ENCODE measurements at places on chromosomes 7 and 10.

DNA sequence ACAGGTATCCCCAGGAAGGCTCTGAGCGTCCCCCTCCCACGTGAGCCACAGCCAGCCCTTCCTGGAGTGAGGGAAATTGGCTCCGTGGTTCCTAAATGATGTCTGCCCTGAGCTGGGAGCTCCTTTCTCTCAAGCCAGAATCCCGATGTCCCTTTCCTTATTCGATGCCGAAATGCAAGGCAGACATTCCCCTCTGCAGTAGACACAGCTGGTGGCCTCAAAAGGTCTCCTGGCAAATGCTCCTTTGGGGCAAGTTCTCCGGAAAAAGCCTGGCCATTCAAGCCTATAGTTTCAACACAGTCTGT, 98.9 kb downstream of the HIP1 start:
- no peak for DNase-seq

GRCh38 chr10:118239236-118239630, 102.9 kb downstream of the FAM204A start:
- DNase-seq: peak; percentile 46

DNA sequence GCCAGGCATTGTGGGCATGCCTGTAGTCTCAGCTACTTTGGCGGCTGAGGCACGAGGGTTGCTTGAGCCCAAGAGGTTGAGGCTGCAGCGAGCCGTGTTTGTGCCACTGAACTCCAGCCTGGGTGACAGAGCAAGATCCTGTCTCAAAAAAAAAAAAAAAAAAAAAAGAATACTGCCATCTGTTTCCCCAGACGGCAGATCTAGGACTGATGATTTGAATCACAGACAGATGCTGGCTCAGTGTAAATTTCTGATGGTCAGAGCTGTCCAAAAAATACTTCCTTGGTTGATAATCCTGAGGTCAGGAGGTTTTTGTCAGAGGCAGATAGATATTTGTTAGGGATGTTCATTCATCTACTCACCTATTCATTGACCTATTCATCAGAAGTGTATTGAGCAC, 130.7 kb downstream of the REEP3 start:
- DNase-seq: no peak

- DNase-seq: no peak
Observed at GRCh38 chr7:53699215-53699837, 663.9 kb downstream of the POM121L12 start.

DNA sequence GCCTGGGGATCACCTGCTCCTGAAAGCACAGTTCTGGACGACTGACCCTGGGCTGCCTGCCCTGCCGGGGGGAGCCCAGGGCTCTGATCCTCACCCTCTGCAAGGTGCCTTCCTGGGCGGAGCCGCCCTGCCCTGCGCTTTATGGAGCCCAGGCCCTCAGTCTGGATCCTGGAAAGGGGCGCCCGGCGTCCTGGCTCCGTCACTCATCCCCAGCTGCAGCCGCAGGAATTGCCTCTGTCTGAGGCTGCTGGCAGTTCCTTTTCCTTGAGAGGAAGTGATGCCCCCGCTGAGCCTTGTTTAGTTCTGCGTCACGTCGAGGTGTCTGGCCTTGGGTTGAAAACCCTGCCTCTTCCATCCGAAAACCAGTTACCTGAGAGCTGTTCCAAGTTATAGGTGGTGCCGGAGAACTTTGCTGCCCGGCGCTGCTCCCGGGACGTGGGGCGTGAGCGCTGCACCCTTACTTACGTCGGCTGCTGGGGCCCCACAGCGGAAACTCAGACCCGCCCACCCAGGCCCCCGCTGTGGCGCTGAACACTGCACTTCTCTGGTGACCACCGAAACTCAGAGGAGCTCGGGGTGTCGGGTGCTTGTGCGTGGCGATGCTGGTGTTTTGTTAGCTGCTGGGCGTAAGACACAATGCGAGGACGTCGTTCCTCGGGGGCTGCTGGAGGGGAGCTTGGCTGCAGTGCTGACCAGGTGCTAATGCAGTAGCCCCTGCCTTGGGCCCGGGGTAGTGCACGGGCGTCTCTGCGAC, 5.4 kb downstream of the MAFK start:
- DNase-seq: no peak

DNA sequence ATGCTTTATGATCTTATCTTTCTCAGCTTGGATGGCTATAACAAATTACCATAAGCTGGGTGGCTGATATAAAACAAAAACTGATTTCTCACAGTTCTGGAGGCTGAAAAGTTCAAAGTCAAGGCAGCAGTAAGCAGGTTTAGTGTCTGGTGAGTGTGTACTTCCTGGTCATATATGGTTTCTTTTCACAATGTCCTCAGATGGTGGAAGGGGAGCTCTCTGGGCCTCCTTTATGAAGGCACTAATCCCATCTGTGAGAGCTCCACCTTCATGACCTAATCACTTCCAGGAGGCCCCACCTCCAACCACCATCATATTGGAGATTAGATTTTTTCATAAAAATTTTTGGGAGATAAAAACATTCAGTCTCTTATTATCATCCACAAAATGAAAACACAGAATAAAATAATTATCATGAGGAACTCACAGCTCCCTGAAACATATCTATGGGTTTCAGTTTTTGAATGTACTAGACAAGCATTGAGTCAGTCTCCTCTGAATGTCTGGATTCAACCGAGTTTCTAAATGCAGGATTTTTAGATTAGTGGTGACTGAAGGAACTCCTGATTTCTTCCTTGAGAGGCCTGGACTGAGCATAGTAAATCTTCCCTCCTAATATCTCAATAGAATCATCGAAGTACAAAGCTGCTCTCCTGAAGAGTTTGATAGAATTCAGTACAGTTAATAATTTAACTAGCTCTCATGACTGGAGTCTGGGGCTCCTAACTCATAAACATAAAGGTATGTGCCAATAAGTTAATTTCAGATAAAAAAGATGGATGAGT, 8.0 kb downstream of the CDC14C start:
- no peak for DNase-seq

GRCh38 chr7:141706239-141707064, 1.7 kb upstream of the WEE2 start:
- no peak for DNase-seq

DNA sequence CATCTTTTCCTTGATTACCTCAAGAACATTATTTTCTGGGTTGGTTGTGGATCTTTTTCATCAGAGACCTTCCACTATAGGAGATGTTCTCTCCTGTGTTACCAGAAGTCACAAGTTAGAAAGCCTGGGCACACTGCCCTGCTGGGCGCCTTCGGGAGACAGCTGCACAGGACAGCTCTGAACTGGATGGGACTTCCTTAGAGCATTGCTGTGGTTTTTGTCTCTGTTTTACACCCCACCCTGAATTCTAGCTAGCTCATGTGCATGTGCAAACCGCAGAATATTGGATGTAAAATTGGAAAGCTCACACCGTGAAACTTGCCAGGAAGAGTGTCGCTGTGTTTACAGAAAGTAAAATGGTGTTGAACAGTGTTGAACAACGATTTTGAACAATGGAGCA, 54.4 kb upstream of the SEC61G start:
- no peak for DNase-seq

DNA sequence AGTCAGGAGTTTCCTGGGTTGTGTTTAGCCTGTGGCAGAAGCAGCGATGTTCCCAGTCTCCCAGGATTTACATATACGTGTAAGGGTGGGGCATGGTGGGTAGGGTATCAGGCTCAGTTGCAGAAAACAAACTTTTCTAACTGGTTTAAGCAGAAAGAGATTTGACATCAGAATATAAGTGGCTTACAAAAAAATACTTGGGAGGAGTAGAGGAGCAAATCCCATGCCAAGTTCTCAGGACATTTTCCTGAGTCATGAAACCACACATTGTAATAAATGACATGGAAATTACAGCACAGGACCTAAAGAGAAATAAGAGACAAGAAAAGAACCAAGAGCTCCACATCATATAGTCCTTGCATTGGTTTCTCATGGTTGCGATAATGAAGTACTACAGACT, 26.2 kb upstream of the FRMD4A start:
- DNase-seq: peak; percentile 61

DNA sequence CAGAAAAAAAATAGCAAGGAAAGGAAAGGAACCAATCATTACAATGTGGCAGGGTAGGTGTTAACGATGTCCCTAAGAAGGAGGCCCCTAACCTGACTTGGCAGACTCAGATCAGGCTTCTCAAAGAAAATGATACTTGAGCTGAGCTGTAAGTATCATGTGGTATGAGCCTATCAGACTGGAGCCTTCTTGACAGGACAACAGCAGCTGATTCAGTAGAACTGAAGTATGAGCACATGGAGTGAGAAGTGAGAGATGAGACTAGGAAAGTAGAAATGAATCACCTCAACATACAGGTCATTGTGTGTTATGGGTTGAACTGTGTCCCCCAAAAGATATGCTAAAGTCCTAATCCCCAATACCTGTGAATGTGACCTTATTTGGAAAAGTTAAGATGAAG, 66.3 kb downstream of the MTERF1 start:
- no peak for DNase-seq

DNA sequence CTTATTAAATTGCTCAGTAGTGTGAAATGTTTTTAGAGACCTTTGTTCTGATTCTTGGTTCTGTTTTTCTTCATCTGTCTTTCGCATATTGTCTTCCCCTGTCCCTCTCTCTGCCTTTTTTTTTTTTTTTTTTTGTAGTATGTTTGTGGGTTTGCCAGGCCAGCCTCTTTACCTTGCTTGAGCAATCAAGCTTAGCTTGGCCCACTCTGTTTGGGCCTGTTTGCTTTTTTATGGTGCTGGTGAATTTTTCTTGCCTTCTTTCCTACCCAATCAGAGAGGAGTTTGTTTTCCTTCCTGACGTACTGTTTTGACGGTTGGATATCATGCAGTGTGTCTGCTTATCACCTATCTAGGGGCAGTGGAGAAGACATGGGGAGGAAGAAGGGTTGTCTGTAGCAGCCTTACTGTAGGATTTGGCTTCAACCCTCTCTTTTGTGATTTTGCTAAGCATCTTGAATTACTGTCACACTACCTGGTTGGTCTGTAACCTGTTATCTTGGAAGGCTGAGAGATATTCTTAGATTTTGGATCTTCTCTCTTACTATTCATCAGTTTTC, 64.0 kb downstream of the BBS9 start:
- no peak for DNase-seq

- DNase-seq: no peak
Observed at GRCh38 chr10:4567637-4568036, 258.4 kb upstream of the AKR1E2 start.

DNA sequence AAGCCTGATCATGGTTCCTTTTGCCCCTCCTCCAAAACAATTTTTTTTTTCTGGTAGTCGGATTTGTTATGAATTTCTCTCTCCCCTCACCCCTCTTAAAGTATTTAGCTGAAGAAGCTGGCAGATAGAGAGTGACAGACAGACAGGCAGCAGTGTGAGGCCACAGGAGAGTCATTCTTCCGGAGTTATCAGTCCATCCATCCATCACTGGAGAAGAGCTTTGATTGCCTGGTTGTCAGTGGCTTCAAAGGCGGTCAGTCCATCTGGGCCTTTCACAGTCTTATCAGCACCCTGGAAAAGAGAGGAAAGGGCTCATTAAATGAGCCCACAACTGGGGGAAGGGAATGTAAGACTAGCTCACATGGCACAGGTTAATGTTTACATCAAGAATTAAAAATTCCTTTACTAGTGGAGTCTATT, 47.4 kb downstream of the MTPN start:
- peak; percentile 29 for DNase-seq

- DNase-seq: peak; percentile 9
Observed at GRCh38 chr7:24138343-24138742, 145.6 kb upstream of the NPY start.

DNA sequence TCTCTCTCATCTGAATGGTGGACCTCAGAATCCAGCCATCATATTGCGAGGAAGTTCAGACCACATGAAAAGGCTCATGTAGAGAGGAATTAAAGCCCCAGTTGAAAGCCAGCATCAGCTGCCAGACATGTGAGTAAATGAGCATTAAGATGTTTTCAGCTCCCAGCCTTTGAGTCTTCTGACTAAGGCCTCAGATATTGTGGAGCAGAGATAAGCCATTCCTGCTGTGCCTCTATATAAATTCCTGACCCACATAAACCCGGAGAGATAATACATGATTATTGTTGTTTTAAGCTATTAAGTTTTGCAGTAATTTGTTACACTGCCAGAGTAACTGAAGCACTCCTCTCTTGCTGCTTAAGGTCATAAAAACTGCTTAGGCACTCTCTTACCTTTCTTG, 14.6 kb downstream of the FAM149B1 start:
- DNase-seq: peak; percentile 56

- DNase-seq: no peak
Observed at GRCh38 chr10:84755311-84755710, 426.9 kb downstream of the CCSER2 start.

- DNase-seq: no peak
Observed at GRCh38 chr7:45416846-45417245, 157.3 kb upstream of the ADCY1 start.

GRCh38 chr7:108838198-108838597, 268.5 kb downstream of the DNAJB9 start:
- DNase-seq: peak; percentile 10

- DNase-seq: peak; percentile 62
Observed at GRCh38 chr7:23114896-23115295, 9.3 kb downstream of the KLHL7 start.

GRCh38 chr7:112192236-112193154, 13.7 kb downstream of the DOCK4 start:
- peak; percentile 69 for DNase-seq

DNA sequence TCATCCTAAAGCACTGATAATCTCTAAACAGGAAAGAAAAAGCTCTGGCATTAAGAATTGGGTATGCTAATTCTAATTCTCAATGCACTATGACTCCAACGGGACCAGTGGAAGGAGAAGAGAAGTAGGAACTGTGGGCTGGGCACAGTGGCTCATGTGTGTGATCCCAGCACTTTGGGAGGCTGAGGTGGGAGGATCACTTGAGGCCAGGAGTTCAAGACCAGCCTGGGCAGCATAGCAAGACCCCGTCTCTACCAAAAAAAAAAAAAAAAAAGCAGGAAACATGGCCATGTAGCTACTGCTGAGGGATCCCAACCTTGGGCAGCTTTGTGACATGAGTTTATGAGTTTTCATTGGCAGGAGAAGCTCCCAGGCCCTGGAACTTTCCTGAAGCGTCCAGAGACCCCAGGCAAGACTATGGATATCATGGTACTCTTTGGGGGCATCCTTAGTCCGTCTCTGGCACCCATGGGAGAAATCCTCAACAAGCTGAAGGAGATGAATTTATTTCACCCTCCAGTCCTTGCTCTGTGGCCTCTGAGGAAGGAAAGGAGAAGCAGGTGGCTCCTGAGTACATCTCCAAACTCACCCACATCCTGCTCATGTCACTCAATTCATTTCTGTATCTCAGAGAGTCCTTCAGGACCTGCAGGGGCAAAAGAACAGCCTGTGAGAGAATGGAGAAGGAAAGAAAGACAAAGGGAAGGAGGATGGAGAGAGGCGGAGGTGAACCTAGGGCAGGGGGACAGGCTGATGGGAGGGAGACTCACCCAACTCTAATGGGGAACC, 99.5 kb downstream of the SPDYE5 start:
- DNase-seq: no peak

DNA sequence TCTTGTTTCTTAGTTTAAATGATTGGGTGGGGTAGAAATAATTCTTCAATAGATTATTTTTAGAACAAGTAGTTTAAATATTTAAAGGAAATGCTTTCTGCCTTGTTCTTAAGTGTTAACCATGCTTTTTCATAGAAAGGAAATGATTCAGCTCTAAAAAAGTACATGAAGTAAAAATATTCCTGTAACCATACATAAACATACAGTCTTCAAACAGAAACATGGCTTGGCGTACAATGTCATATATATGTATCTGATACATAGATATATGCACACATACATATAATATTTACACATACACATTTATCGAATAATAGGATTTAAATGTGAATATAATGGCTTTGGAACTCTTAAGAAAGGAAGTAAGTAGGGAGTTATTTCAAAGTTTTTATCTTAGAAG, 84.4 kb downstream of the RUNDC3B start:
- no peak for DNase-seq
